Panc1 (cell line): ENCODE measurements at places on chromosomes 6 and 20. TPM values are rescaled to one million over a fixed set of nuclear protein-coding genes. Genes with fewer than 3 reads are reported as not detected.

TRMT6 gene
- total RNA-seq = 27.9 TPM

MEP1A gene
- not detected for total RNA-seq

NKX2-4 gene
- not detected for total RNA-seq

ASIP gene
- total RNA-seq = not detected

ABHD16B gene
- not detected for total RNA-seq

IYD gene
- 0.03 TPM for total RNA-seq

DEFB124 gene
- total RNA-seq = not detected

KCNB1 gene
- total RNA-seq = 11.1 TPM

ARMC2 gene
- total RNA-seq = 9.3 TPM

DNAH8 gene
- total RNA-seq = not detected

VIP gene
- not detected for total RNA-seq

PPP1R3G gene
- total RNA-seq = 0.44 TPM

TRIM40 gene
- not detected for total RNA-seq

HNF4A gene
- 0.28 TPM for total RNA-seq

RIPPLY2 gene
- 6.5 TPM for total RNA-seq

FAM83C gene
- not detected for total RNA-seq

RIPOR3 gene
- 92.5 TPM for total RNA-seq

LY86 gene
- total RNA-seq = not detected

BPIFB4 gene
- total RNA-seq = not detected

RPS18 gene
- total RNA-seq = 1,987 TPM

PRRC2A gene
- 318 TPM for total RNA-seq

UNC93A gene
- total RNA-seq = not detected

KHDC1L gene
- not detected for total RNA-seq

GPR6 gene
- not detected for total RNA-seq

SENP6 gene
- 58.7 TPM for total RNA-seq

HMGCLL1 gene
- not detected for total RNA-seq

EPB41L1 gene
- total RNA-seq = 8.6 TPM

SLC17A9 gene
- 0.28 TPM for total RNA-seq

CDSN gene
- total RNA-seq = not detected

FOXC1 gene
- 6.7 TPM for total RNA-seq

LY6G6C gene
- total RNA-seq = 0.23 TPM

C6orf52 gene
- 6.5 TPM for total RNA-seq

ULBP2 gene
- 0.69 TPM for total RNA-seq

EPPIN gene
- total RNA-seq = not detected

TCP11 gene
- not detected for total RNA-seq

KIF3B gene
- 67.8 TPM for total RNA-seq

HLA-G gene
- 0.62 TPM for total RNA-seq

GPR63 gene
- total RNA-seq = 0.95 TPM

PHF10 gene
- total RNA-seq = 71.7 TPM

ANGPT4 gene
- not detected for total RNA-seq

ADGRF4 gene
- 0.10 TPM for total RNA-seq

LTB gene
- total RNA-seq = 3.7 TPM

FHL5 gene
- total RNA-seq = not detected

NFATC2 gene
- total RNA-seq = 10.6 TPM

CCR6 gene
- total RNA-seq = not detected

PRKN gene
- total RNA-seq = 0.46 TPM
